ENCODE measurements at places on chromosomes 13 and 19. TPM values are rescaled to one million over a fixed set of nuclear protein-coding genes. Genes with fewer than 3 reads are reported as not detected.

The ZNF383 gene
- polyA plus RNA-seq = 13.5 TPM

The PCDH9 gene
- 16.0 TPM for polyA plus RNA-seq

DNA sequence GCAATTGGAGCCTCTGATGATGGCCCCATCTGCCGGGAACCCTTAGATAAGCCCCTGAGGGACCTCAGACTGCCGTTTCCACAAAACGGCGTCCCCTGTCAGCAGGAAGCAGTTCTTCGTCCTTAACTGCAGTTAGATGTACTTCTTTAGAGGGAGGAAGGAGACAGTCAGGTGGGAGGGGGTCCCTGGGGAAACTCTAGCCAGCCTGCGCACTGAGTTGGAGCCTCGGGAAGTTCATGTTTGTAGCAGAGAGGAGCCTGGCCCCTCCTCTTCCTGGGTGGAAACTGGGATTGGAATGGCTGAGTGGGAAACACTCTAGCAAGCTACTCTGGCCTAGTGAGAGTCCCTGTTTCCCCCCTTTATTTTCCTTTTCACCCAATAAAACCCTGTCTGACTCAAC, 612.4 kb downstream of the PCDH9 start:
- no peak for DNase-seq

DNA sequence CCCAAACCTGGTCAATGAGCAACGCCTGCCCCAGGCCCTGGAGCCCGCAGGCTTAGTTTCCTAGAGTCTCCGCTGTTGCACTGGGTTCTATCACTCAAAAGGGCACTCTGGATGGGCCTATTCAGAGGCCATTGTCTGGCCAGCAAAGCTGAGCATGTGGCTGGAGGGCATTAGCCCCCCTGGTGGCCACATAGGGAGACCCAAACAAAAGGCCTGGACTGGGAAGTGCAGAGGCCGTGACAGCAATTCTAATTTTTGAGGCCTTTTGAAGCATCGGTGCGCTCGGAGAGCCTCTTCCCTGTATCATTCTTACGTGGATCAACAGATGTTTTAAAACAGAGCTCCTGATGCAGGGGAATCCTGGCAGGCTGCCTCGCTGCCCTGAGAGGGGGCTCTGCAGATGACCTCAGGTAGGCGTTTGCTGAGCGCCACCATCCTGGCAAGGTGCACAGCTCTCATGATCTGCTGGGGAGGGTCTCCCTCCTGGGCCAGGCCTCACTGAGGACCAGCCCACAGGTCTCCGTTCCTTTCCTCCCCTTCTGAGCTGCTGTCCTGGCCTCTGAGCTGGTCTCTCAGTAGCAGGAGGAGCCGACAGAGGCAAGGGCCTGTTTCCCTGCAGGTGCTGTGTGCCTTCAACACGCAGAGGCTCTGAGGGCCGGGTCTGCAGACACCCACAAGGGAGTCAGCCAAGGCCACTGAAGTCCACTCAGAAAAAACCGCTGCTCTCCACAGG, 190.5 kb downstream of the URI1 start:
- no peak for DNase-seq

DNA sequence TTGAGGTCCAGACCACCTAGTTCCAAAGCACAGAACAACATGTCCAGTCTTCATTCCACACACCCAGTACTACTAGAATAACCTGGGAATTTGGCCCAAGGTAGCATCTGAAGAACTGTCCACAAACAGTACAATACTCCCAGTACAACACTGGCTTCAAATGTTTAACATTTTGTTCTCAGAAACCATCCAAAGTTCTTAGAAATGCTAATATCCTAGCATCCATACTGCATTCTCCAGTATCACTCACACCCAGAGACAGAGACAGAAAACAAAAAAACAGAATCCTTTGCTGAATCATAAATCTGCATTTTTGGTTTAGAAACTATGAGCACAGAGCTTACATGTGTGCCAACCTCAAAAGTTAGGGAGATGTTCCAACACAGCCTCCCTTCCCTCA, 490.8 kb downstream of the FOXO1 start:
- no peak for DNase-seq

DNA sequence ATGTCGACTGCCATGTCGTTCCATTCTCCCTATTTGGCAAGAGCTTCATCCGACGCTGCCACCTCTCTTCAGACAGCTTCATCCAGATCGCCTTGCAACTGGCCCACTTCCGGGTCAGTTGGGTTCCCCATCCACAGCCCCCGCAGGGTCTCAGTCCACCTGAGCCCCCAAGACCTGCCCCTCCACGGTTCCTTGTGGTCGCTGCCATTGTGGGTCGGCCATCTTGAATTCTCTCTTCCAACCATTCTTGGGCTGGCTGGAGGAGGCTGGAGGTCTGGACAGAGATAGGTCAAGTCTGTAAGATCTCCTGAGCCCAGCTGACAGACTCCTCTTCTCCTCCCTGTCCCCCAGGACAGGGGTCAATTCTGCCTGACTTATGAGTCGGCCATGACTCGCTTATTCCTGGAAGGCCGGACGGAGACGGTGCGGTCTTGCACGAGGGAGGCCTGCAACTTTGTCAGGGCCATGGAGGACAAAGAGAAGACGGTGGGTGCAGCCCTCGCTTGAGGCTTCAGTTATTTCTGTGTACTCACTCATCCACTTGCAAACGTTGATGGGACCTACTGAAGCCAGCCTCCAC, 19.5 kb downstream of the CPT1C start:
- DNase-seq = no peak

GRCh38 chr13:112964971-112965492, 4.0 kb upstream of the MCF2L start:
- DNase-seq = no peak

- DNase-seq = no peak
Observed at GRCh38 chr19:16535381-16535780, 6.9 kb downstream of the CHERP start.

- no peak for DNase-seq
Observed at GRCh38 chr13:38570706-38571105, 116.2 kb upstream of the FREM2 start.

GRCh38 chr13:68697551-68697950, 1410.1 kb upstream of the ATXN8OS start:
- no peak for DNase-seq

DNA sequence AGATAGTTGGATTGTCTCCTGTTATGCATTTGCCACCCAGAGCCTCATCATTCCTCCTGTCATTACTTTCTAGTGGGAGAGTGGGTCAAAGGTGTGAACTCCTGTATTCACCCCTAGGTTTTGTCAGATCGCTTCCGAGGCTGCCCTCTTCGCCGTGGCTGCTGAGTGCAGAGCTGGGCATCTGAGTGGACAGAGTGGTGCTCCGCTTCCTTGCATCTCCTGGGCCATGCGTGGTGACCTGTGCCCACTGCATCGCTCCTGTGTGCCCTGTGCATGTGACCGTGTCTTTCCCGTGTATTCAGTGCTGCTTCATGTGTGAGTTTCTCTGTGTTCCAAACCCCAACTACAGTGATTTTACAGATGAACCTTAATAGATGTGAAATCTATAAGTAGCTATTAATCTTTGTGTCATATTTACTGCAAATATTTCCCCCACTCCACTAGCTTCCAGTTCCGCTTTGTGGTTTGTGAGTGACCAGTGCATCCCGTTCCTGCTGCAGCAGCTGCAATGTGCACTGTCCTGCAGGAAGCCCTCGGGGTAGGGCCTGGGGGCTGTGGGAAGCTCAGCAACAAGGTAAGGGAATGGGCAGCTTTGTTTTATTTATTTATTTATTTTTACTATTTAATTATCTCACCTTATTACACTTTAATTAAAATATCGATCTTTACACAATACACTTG, 53.1 kb downstream of the C13orf46 start:
- DNase-seq = no peak

DNA sequence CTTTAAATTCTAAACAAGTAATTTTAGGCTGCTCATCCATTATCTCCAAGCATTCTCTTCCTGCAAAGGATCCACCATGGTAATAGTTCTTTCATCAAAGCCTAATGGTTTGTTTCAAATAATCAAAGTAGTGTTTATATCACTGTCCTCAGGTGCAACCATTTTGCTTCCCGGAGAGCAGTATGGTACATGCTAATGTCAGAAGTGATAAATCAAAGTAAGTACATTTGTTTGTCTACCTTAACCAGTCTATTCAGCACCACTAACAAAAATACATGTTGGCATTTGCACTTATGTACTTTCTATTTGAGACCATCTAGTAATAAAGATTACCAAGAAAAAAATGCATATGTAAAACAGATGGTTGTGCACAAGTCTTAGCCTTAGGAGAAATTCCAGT, 37.5 kb downstream of the DACH1 start:
- no peak for DNase-seq

The TMC4 gene
- polyA plus RNA-seq = 23.0 TPM

- DNase-seq = no peak
Observed at GRCh38 chr13:111319521-111319920, 921 bp upstream of the TEX29 start.

The TMEM255B gene
- 4.8 TPM for polyA plus RNA-seq

The SIGLEC8 gene
- polyA plus RNA-seq = not detected

GRCh38 chr13:111080642-111081041, 34.5 kb upstream of the ARHGEF7 start:
- DNase-seq = no peak

DNA sequence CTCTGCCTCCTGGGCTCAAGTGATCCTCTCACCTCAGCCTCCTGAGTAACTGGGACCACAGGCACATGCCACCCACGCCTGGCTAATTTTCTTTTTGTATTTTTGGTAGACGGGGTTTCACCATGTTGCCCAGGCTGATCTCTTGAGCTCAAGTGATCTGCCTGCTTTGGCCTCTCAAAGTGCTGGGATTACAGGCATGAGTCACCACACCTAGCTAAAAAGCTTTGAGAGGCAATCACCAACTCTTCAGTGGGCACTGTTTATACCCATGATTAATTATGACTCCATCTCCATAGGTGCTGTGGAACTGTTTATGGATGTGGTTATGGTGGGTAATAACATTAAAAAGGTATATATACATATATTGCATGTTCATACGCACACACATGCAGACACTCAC, 7.5 kb upstream of the RBM26 start:
- DNase-seq = no peak

The SBSN gene
- polyA plus RNA-seq = not detected

The MLLT1 gene
- polyA plus RNA-seq = 67.2 TPM

DNA sequence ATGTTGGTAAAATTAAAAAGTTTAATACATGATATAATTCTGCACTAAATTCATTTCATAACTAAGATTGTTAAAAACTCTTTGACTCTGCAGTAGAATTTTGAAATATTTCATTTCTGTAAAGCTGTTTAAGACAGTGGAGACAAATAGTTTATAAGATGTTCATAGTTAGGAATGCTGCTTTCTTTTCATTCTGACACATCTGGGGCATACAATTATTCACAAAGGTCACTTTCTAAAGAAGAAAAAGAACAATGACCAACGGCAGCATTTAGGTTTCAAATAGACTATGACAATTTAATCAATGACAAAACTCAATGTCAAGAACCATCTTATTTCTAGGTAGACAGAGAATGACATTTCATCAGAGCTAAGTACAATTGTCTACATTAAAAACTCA, 1422.1 kb downstream of the PCDH9 start:
- DNase-seq = no peak

DNA sequence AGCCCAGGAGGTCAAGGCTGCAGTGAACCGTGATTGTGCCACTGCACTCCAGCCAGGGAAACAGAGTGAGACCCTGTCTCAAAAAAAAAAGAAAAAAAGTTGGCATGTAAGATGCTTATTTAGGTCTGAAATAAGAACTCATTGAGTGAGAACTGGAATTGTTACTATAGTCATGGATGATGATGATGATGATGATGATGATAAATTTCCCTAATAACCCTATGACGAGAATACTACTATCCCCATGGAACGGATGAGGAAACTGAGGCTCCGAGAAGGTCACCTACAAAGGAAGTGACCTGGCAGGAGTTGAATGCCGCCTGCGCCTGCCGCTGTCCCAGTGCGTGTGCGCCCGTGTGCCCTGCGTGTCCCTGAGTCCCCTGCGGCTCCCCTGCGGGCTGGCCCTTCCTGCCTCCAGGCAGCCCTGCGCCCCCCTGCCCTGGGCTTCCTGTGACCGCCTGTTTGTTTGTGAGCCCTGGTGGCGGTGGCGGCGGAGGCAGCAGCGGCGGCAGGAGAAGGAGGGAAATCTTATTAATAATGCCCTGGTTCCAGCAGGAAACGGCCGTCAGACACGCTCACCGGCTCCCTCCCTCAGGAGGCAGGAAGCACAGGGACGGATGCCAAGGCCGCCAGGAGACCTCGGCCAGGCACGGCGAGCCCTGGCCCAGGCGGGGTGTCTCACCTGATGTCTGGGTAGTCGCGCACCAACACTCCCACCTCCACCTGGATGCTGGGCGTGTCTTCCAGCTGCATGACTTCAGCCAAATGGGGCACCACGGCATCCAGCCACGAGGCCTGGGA, 29.6 kb downstream of the EXOC3L2 start:
- no peak for DNase-seq

The SPINT2 gene
- polyA plus RNA-seq = 350 TPM

DNA sequence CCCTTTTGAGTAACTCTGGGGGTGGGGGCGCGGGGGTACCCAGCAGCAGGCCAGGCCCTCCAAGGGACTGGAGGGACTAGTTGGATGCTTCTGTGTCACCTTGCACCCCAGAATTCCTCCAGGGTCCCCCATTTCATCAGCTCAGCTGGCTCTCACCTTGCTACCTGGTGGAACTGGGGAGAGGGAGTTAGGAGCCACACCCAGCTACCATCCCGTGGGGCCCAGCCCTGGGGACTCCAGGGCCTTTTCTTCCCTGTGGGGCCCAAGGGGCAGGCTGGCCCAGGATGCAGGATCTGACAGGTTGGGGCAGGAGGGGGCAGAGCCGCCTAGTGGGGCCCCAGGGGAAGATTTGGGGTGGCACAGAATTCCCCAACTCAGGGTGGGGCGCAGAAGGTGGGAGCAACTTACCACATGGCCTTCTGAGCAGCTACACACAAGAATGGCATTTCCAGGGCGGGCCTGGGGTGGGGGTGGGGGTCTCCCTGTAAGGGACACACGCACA, 32.8 kb upstream of the NANOS3 start:
- DNase-seq = no peak

DNA sequence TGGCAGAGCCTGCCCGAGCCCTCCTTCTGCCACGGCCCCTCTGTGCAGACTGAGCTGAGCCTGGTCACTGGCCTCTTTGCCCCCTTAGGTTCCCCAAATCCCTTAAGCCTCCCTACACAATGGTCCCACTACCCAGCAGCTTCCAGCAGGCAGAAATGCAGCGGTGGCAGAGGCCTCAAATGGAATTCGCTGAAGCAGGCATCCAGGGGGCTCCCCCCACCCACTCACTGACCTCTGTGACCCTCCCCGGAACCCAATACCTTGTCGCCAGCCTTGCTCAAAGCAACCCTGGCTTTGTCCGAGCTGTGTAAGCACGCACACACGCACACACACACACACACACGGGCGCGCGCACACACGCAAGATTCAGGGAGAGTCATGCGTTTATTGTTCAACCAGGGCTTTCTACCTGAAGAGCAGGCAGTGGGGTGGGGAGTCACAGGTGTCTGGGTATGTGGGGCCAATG, at the start of gene LIM2:
LIM2 (minus strand) TSS at position 51 of the 466 bp plus-strand sequence. CDS start 531 bp downstream, outside the sequence.
- no peak for DNase-seq

The SLITRK5 gene
- 1.9 TPM for polyA plus RNA-seq

DNA sequence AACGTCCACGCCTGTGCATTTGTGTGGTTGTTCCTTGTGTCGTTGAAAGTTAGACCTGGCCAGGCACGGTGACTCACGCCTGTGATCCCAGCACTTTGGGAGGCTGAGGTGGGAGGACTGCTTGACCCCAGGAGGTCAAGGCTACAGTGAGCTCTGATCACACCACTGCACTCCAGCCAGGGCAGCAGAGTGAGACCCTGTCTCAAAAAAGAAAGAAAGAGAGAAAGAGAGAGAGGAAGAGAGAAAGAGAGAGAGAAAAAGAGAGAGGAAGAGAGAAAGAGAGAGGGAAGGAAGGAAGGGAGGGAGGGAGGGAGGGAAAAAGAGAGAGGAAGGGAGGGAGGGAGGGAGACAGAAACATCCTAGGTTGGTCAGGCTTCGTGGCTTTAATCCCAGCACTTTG, 5.1 kb downstream of the ZNF114 start:
- DNase-seq = no peak

Data from right renal cortex interstitium (tissue), 3 donors.